ENCODE measurements at places on chromosomes 11 and 22.

DNA sequence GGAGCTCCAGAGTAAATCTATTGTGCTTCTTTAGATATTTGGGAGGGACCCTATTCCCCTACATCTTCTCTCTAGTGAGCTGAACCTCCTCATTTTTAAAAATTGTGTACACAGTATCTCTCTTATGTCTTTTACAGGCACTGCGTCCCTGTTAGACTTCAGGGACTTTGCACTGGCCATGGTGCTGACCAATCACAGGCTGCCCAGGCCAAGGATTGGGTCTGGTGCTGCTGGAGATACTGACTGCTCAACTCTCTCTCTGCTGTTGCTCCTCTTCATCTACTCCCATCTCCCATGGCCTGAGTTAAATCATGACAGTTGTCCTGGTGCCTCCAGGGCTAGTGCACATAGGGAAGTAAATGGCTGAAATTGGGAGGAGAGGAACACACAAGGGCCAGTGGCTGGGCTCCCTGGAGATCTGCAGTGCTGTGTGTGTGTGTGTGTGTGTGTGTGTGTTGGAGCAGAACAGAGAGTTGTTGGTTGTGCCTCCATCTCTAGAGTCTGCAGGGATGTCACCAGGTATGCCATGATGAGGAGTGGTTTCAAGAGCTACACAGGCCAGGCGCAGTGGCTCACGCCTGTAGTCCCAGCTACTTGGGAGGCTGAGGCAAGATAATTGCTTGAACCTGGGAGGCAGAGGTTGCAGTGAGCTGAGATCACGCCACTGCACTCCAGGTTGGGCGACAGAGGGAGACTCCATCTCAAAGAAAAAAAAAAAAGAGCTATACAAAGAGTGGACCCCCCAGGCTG is 155.3 kb downstream of the ST3GAL4 start:
- no peak for DNase-seq

DNA sequence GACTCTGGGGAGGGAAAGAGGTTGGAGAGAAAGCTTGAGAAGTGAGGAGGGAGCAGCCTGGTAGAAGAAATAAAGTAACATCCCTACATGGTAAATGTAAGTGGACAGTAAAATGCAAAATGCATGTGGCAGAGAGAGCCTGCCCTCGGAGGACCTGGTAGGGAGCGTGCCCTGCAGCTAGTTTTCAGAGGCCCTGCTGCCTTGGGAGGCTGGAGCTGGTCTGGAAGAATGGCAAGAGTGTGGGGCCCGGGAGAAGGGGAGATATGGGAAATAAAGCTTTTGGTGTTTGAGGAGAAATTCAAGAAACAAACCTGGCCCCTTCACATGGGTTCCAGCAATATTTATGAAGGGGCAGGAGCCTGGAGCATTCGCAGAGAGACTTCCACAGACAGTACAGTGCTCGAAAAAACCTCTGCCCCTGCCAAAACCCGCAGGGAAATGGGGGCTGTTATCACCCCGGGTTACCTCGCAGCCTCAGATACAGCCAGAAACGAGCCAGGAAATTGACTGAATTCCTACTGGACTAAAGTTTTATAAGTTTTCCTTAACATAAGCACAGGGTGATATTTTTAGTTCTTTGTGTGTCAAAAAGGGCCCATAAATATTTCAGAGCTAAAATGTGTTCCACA is 363.0 kb downstream of the TENM4 start:
- no peak for DNase-seq

DNA sequence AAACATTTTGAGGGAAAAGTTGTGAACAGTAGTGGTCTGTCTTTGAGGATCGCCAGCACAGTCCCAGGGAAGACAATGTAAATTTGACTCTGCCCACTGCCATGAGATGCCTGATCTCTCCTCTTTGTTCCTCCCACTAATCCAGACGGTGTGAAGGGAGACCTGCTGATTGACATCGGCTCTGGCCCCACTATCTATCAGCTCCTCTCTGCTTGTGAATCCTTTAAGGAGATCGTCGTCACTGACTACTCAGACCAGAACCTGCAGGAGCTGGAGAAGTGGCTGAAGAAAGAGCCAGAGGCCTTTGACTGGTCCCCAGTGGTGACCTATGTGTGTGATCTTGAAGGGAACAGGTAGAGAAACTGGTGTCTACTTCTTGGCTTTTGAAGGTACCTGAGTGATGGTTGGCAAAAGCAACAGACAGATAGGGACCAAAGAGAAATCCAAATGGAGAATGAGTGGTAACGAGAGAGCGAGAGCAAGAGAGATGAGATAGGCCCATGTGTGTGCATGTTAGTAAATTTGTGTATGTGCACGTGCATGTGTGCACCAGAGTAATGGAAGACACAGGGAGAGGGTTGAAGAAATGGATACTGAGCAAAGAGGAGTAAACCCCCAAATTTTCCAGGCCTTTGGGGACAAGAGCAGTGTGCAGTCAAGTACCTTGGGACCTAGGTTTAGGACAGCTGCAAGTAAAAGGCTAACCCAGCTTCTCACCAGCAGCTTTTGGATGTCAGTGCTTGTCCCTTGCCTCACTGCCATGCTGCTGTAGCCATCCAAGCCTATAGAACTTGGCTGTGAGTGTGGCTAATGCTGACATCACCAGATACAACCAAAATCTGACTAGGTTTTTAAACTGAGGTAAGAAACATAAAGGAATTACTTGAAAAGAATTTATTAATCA is 1.9 kb downstream of the NNMT start:
- no peak for DNase-seq

DNA sequence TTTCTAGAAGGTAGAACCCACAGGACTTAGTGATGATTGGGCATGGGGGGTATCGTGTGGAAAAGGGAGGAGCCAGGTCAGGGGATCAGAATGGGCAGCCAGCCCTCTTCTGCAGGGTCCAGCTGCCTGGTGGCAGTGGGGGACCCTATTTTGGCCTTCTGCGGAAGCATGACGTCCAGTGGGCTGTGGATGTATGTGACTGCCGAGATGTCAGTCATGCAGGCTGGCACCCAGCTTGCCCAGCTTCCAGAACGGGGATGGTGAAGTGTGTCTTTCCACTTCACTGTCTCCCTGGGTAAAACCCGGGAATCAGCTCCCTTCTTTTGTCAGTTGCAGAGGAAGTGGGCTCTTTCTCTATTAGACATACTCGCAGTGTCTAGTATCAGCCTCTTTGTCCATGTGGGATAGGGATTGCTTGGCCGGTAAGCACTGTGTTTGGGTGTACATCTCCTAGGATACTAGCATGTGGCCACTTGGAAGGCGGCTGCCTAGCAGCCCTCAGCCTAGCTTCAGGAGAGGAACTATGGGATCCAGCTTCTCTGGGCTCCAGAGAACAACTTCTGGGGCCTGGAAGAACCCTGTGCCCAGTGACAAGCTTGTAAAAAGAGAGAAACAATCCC is 51.4 kb downstream of the GRIK4 start:
- DNase-seq = no peak

GRCh38 chr11:12893787-12894672 is 115.1 kb upstream of the RASSF10 start:
- no peak for DNase-seq

DNA sequence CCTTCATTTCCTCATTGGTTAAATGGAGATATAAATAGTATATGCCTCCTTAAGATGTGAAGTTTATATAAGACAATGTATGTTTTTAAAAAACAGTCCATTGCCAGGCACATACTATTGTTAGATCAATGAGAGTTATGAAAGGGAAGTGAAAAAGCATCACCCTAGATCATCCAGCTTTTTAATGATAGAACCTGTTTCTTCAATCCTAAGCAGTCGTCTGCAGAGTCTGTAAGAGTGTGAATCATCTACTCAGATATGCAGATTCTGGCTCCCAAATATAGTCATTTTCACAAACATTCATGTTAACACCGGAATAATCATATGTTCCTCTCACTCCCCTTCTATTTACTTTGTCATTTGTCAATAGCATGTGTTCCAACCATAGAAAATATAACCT is 65.3 kb upstream of the SLN start:
- DNase-seq = no peak

DNA sequence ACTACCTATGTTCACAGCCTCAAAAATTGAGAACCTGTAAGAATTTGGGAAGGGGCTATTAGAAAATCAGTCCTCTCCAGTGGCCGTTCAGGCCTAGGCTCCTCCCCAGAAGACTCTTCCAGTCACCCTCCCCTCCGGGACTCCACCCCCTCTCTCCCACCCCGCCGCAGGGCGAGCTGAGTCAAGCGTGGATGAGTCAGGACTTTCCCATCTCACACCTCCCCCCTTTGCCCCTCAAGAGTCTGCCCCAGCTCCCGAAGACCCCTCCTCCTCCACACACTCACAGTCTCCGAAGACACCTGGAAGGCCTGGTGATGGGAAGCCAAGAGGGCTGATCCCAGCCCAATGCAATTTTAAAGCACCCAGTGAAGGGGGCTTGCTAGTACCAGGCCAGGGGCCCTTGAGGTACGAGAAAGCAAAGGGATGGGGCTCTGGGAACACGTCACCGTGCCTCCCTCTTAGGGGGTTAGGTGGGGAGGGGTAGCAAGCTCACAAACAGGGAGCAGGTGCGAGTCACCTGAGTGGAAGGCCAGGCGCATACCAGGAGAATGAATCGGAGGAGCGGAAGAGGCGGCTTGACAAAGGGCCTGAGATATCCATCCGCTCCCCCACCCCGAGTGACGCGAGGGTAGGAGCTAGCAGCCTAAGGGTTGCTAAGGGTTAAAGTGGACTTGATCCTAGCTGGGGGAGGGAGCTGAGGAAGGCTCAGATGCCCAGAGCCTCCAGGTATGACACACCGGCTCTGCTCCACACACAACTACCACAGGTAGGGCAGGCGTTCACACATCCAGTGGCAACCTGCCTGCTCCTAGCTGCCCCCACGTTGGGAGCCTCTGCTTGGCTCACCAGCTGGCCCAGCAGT is 13.6 kb downstream of the BCL9L start:
- peak; percentile 83 for DNase-seq

GRCh38 chr11:3146612-3147256 is 18.4 kb downstream of the OSBPL5 start:
- no peak for DNase-seq
